Left renal pelvis (tissue), 4 donors: ENCODE measurements at places on chromosomes 2 and 18. TPM values are rescaled to one million over a fixed set of nuclear protein-coding genes. Genes with fewer than 3 reads are reported as not detected.

The RAB31 gene
- polyA plus RNA-seq = 27.0 TPM

The CHRND gene
- polyA plus RNA-seq = 0.62 TPM

GRCh38 chr18:939958-940357 lies 35.3 kb downstream of the ADCYAP1 start:
- no peak for DNase-seq

DNA sequence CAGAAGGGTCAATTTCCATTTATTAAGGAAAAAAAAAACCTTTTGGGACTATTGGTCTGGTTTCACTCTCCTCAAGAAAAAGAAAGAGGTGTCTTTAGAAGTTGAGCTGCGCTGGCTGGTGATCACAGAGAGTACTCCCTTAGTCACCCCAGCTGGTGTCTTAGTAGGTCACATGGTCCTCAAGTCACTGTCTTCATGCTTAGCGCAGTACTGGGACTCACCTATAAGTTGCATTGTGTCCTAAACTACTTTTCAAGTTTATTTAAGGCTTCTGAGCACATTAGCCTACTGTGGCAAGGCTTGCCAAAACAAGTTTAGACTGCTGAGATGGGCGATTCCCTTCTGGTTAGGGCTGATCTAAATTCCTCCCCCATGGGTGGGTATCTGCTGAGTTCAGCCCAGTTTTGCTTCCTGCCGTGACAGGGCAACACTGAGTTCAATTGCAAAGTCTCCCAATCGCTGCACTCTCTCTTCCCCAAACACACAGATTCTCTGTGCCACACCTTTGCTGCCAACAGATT lies 824.9 kb upstream of the CRIM1 start:
- no peak for DNase-seq

DNA sequence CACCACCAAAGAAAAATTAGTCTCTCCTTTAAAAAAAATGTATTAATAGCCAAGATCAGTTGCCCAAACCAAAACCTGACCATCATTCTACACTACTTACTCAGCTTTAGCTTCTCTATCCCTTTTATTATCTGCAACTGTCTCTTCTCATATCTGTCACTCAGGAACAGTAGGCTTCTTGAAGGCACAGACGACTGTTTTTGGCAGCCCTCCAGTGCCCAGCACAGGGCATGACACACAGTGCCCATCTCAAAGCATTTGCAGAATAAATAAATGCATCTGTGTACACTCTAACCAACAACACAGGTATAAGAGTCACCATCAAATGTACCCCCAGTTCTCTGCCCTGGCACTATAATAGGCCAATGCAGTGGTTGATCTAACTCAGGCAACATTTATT lies 117.2 kb downstream of the UXS1 start:
- DNase-seq = no peak

- no peak for DNase-seq
Observed at GRCh38 chr2:10482460-10482859, 34.3 kb upstream of the ODC1 start.

- no peak for DNase-seq
Observed at GRCh38 chr2:191316246-191316994, 71.2 kb downstream of the MYO1B start.

The RAB11FIP5 gene
- 48.1 TPM for polyA plus RNA-seq

- DNase-seq = no peak
Observed at GRCh38 chr18:24922491-24922890, 429.5 kb downstream of the ZNF521 start.

The GALNT13 gene
- polyA plus RNA-seq = 2.2 TPM

DNA sequence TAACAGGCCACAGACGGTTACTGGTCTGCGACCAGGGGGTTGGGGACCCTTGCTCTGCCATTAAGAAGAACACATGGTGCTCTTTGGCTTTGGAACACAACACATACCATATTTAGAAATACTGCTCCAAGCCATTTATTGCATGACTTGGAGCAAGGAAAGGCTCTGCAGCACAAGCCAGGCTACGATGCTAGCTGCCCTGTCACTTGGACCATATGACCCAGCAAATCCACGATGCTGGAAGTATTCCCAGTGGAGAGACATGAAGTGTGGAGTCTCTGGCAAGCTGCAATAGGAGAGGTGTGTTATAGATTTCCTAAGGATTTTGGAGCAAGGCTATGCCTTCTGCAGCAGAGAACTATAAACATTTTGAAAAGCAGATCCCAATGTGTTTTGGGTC lies 171.2 kb downstream of the HAUS1 start:
- DNase-seq = no peak

DNA sequence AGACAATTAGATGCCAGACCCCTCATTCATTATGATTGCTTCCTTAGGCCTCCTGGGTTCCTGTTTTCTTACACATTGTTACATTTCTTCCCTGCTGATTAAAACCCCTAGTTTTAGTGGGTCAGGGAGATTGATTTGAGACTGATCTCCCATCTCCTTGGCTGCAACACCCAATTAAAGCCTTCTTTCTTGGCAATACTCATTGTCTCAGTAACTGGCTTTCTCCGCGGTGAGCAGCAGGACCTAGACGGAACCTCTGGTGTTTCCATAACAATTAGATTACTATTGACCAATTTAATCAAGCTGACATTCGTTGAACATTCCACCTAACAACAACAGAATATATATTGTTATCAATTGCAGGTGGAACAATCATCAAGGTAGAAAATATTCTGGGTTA lies 1676.4 kb upstream of the SLC39A10 start:
- no peak for DNase-seq

DNA sequence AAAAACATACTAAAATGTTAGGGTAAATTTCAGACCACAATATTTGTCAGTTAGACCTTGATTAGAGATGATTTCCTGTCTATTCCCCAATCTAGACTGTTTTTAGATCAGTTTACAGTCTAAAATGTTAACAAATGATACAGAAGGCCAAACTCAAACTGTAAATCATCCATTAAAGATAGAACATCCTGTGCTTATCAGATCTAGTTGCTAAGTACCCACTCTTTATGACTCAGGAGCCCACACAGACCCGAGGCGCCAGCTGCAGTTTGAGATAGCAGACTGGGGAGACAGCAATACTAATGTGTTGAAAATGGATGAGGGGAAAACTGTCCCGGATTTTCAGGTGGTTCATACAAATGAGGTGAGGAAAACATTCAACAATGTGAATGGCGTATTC lies 113.3 kb downstream of the SCG2 start:
- no peak for DNase-seq

GRCh38 chr2:105760639-105761337 lies 16.1 kb downstream of the NCK2 start:
- DNase-seq = no peak

- no peak for DNase-seq
Observed at GRCh38 chr2:211216221-211216620, 659.8 kb downstream of the CPS1 start.

DNA sequence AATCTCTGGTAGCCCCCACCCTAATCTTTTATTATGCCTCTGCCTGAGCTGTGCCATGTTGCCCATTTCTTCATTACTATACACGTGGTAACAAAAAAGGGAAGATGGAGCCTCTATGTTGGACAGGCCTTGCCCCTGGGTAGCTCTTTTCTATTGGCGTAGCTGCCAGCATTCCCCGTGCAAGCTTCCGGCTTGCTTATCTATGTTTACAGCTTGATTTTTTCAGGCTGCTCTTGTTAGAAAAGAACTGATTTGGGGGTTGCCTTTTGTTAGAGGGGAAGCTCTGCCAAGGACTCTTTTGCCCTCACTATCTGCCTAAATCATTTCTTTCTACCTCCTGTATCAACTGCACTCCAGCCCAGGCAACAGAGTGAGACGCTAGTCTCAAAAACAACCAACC lies 45.5 kb upstream of the ZSWIM2 start:
- DNase-seq = no peak

The INHBB gene
- polyA plus RNA-seq = not detected

The TUBB8B gene
- 0.93 TPM for polyA plus RNA-seq
